ENCODE measurements at places on chromosomes 13 and 19.

GRCh38 chr19:23075031-23075733 is 41.6 kb upstream of the ZNF730 start:
- peak; percentile 67 for DNase-seq

GRCh38 chr13:98476538-98476966 is 100.4 kb downstream of the STK24 start:
- DNase-seq = peak; percentile 78

GRCh38 chr19:49590971-49591730 is at the start of gene PRR12:
TSS of gene PRR12 (plus strand) at chr19:49591182. CDS start at chr19:49591655, 473 bp downstream.
- peak; percentile 80 for DNase-seq

- DNase-seq = no peak
Observed at GRCh38 chr19:7900401-7900870, 3.2 kb upstream of the MAP2K7 start.

DNA sequence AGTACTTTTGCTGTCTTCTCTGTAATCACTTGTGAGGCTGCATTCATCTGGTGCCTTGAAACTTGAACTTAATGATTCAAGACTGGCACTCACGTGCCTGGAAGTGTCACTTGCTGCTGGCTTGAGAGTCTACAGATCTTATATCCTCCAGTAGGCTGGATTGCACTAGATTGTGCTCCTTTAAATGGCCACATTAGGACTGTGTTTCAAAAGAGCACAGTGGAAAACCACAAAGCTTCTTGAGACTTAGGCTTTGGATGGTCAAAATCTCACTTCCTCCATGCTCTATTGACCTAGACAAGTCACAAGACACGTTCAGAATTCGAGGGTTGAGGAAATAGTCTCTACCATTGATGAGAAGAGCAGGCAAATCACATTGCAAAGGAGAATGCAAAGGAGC is 1278.8 kb upstream of the MIR17HG start:
- no peak for DNase-seq

GRCh38 chr13:83905641-83906040 is 23.4 kb upstream of the SLITRK1 start:
- DNase-seq = no peak

GRCh38 chr13:92136449-92137155 is 738.2 kb downstream of the GPC5 start:
- no peak for DNase-seq

GRCh38 chr13:107753291-107753690 is 462.0 kb downstream of the LIG4 start:
- DNase-seq = no peak
